ENCODE measurements at places on chromosomes 6 and 20.

GRCh38 chr6:112802144-112802543 lies 455.0 kb downstream of the RFPL4B start:
- DNase-seq, result no peak

GRCh38 chr20:32442630-32443373 lies 84.7 kb downstream of the ASXL1 start:
- no peak for DNase-seq

GRCh38 chr6:27582928-27583725 lies 110.2 kb upstream of the ZNF184 start:
- no peak for DNase-seq

DNA sequence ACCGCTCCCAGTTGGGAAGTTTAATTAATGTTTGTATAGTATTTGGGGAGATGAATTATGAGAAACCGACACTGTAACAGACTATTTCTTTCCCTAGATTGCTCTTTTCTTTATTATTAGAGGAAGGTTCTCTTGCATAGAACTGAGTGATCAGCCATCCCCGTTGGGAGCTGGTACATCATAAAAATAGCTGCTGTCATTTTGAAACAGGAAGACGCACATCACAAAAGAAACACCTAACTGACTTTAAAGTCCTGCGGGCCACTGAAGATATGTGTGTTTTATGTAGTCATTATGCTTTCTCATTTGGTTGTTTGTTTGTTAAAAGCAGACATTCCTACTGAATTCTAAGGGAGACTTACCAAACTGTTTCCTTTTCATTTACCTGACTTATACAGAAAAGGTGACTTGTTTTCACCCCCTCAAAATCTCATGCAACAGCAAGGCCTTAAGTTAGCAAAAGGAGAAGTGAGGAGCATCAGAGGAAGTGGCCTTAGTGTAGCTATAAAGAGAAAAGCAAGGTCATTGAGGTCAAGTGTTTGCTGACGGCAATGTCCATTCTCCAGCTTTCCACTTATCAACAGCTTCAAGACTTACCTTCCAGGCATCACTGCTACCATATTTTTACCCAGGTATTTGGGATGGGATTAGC lies 91.0 kb downstream of the PKHD1 start:
- DNase-seq, result no peak

GRCh38 chr6:155498370-155498769 lies 42.7 kb upstream of the NOX3 start:
- DNase-seq, result no peak

DNA sequence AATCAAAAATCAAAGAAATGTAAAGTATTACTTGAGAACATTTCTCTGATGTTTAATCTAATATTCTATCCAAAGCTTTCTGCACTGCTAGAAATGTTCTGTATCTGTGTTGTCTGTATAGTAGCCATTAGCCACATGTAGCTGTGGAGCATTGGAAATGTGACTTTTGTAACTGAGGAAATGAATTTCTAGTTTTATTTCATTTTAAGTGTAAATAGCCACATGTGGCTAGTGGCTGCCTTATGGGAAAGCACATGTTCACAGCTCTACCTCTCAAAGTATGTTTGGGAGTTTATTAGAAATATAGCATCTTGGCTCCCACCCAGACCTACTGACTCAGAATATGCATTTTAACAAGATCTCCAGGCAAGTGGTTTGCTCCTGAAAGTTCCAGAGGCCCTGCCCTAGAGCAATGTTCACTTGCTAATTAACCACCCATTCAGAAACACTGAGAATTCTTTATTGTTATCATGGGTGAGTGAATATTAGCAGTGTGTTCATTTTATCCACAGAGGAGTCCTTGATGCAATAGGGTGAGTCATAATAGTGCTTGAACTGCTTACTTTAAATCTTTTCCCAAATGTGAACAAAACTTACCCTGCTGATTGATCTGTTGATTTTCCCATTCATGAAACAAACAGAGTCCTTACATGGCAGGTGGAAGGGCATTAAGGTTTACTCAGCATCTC lies 282.7 kb downstream of the PLCB1 start:
- DNase-seq, result no peak

GRCh38 chr6:11618533-11618932 lies 81.0 kb downstream of the TMEM170B start:
- DNase-seq, result no peak

DNA sequence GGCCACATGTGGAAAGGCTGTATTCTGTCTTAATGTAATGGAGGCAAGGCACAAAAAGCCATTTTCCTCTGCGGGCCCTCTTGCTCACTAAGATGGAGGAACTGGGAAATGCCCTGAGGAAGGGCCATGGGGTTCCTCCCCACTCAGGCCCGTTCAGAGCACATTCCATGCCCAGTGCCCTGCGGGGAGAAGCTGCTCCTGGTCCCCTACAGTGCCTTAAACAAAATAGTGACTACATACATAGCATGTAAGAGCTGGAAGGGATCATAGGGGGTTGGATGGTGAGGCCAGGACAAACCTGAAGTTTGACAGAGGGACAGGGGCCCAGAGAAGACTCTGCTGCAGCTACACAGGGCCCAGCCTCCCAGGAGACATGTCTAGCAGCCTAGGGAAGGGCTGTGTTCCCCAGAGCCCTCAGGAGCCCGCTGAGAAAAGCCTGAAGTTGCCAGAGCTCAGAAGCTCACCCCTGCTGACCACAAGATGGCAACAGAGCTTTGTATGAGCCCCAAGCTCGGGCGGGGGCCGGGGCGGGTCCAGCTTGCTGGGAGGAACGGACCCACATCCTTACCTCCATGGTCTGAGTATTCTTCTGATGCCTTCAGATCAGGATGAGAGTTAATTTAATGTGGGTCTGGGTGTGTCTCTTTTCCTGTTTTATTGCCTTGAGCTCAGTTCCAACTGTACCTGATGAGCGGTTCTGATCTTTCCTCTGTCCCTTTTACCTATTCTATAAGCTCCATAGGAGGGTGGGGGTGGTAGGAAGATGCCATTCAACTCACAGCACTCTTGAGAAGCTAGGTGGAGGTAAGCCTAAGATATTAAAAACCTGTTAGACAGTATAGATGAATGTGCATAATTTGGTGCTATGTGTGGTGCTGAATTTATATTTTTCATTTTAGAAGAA lies 242.9 kb downstream of the CDC5L start:
- DNase-seq, result no peak

DNA sequence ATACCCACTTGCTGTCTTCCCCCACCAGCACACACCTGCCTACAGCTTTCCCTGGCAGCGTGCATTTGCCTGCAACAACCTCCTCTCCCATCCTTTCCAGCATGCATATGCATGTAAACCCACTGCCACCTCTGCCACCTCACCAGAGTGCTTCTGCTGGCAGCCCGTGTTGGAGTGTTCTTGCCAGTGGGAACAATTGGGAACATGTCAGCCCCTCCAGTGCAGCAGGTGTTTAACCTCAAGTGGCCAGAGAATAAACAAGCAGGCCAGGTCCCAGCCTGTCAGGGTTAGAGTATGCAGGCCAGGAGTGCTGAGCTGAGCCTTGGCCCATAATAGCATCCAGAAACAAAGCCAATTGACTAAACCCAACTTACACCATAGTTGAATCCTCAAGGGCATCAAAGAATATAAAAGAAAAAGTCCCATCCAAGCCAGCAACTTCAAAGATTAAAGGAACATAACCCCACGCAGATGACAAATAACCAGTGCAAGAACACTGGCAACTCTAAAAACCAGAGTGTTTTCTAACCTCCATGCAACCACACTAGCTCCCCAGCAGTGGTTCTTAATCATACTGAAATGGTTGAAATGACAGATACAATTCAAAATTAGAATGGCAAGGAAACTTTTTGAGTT lies 1212.1 kb upstream of the CITED2 start:
- no peak for DNase-seq

DNA sequence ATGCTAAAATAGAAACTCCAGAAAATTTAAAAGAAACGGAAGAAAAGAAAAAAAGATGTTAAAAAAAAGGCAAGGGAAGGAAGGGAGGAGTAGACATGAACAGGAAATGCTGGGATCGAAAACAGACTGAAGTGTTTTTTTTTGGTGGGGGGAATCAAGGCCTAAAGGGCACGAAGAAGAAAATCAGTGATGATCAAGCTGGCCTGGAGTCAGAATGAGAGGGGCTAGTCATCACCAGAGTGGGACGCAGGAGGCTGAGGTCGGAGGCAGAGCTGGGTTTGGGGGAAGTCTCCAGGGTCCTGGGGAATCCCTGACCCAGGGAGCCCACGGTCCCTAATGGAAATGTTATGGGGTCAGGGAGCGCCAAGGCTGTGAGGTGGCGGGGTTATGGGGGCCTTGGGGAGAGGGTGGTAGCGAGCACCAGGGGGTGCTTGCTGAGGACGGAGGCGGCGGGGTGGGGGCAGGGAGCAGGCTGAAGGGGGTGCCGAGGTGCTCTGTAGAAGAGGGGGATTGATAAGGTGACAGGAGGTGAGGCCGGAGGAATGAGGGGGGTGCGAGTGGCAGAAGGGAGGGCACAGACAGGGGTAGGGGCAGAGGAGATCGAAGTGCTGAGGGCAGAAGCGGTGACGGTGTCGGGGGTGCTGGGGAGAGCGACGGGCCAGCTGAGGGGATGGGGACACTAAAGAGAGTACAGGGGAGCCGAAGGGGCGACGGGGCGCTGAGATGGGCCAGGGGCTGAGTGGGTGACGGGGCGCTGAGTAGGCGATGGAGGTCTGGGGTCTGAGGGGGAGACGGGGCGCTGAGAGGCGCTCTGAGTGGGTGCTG lies 684 bp downstream of the ZNFX1 start:
- no peak for DNase-seq

DNA sequence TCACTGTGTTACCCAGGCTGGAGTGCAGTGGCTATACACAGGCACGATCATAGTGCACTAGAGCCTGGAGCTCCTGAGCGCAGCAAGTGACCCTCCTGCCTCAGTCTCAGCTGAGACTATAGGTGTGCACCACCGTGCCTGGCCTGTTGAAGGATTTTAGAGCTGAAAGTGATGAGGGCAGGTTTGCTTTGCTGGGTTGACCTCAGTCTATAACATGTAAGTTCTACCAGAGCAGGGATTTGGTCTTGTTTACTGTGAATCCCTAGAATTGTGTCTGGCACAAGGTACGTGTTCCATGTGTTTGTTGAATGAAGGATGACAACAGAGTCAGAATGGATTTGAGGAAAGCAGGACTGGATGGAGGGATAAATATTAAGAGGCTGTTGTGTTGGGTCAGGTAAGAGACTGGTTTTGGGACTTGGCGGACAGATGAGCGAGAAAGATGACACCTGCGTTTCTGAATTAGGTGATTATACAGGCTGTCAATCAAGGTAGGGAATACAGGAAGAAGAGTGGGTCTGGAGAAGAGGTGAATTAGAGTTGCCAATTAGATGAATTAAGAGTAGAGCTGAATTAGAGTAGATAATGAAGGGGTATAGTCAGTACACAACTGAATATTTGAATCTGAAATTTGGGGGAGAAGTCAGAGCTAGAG lies 6.5 kb downstream of the ASXL1 start:
- DNase-seq, result no peak

DNA sequence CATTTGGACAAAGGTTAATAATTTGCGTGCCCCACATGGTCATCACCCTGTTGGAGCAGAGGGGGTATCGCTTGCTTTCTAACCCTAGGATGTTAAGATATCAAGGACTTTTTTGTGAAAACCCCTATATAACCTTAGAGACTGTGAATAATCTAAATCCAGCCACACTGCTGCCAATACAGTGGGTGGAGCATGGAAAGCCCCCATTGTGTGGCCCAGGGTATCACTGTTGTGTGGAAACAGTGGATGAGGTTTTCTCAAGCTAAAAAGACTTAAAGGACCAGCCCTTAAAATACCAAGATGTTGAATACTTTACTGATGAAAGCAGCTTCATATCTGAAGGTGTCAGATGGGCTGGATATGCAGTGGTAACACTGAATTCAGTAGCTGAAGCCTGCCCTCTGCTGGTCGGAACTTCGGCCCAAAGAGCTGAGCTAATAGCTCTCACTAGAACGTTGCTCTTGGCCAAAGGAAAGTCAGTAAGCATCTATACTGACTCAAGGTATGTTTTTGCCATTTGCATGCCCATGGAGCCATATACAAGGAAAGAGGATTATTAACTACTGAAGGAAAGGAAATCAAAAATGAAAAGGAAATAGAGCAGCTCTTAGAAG lies 695.2 kb downstream of the PHF3 start:
- DNase-seq, result no peak

DNA sequence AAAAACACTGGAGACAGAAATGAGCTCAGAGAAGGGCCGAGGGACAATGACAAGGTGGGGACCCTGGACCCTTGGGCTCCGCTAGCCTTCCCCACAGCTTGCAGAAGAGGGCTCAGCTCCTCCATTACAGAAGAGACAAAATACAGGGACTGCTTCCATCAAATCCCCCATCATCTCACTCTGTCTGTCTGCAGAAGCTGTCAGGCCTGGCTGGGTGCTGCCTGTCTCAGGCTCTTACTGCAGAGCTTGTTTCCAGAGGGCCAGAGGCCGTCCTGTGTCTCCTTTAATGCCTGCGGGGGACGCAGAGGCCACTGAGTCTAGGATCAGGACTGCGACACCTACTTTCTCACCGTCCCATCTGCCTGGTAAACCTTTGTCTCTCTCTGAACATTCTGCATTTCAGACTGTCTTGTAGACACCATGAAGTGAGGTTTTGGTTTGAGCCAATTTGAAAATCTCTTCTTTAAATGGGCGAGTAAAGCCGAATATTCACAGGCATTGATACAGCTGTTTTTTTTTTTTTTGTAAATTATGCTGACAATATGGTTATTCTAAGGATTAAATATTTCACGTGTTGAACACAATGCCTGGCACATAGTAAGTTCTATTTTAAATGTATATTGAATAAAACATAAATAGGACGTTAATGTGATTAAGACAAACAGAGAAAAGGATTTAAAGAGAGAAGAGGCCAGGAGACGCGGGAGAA lies 28.3 kb downstream of the RNASET2 start:
- no peak for DNase-seq

DNA sequence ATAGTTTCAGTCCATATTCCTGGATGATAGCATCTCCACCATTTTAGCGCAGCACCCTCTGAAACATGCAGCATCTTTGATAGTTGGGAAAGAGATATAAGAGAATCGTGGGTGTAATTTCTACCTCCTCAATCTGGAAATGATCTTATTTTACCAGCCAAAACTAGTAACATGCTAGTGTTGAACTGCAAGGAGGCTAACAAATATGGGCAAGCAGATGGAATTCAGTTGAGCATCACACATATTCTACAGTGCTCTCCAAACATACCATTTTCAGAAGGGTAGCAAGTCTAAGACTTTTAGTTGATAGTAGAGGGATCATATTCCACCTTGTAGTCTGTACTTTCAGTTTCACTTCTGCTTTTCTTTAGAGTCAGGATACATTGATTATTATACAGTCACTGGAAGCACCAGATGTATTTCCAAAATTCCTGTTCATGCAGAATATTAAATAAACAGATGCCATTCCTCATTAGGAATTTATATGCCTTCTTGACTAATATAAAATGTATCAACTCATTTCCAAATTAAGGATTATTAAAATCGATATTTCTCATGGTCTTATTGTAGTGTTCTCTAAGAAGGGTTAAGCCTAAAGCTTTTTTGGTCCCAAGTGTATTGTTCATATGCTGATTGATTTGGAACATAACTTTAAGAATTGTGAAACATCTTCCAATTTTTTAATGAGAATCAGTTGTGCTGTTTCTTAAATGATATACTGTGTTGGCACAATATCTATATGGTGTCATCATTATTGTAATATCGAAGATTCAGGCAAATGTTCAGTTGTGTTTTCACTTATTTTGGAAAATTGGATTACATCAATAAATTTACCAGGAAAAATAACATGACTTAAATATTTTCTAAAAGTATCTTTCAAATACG lies 362.0 kb downstream of the CENPW start:
- DNase-seq, result no peak

Data from effector CD8-positive, alpha-beta T cell (primary cell).